ENCODE measurements at places on chromosomes 1 and 21.
A peak's percentile ranks its signal among the peaks of the same experiment; 100 is the strongest.

DNA sequence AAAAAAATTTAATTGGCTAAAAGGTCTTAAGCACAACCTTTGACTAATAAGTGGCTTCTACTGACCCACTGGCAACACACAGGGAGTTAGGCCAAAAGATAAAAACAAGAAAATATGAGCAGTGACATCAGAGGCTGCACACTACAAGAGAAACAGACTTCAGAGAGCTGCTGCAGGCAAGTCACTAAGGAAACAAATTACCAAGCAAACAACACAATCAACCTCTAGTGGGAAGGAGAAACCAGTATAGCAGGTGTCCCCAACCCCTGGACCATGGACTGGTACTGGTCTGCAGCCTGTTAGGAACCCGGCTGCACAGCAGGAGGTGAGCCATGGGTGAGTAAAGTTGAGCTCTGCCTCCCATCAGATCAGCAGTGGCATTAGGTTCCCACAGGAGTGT lies 20.8 kb upstream of the ENSA start:
- no peak for DNase-seq

DNA sequence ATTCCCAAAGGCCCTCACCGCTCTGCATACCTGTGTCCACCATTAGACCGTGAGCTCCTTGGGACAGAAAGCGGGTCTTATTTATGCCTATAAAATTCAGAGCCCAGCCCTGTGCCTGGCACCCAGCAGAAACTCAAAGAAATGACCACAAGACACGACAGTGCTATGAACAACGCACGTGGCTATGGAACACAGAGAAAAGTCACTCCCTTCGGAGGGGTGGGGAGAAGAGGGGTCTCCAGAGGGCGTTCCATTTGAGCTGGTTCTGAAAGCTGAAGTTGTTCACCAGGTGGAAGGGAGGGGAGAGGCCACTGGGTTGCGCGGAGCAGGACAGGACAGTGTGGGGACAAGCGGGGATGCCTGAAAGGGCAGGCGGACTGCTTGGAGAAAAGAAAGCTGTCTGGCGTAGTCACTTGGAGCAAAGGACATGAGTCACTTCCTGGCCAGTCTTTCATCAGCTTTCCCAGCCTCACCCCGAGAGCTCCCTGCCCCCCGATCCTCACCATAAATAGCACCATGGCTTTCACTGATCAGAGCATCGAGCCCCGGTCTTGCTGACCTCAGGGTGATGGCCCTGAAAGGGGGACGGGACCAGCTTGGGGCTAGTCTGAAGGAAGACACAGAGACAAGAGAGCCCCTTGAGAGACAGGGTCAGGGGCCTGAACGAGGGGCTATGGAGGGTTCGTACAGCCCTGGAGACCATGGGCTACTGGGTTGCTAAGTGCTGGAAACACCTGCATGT lies 28.5 kb downstream of the ECE1 start:
- DNase-seq: no peak

DNA sequence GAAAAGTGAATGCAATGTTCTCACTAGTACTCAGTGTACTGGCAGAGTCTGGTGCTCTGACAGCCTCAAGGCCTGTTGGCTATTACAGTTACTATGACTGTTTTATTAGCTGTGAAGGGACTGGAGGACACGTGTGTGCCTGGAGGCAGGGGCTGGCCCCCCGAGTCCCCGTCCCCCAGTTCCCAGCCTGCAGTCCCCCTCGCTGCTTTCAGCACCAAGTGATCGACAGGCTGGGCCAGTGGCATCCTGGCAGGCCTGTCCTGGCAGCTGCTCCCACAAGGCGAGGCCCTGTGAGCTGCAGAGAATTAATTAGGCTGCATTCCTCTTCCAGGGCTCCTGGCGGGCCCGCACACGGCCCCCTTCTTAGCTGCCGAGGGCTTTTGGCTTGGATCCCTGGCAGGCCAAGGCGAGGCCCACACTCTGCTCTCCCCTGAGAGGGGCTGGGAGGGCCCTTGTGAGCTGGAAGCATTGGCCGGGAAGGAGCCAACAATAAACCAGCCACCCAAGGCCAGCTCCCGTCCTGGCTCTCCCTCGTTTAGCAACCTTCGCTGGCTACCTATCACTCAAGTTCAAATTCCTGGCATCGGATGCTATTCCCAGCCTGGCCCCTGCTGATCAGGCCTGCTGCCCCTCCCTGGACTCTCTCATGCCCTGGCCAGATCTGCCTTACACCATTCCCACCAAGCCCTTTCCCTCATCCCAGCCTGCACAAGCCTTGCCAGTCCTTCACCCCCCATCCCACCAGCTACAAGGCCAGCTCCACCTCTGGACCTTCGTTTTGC lies 9.8 kb downstream of the EDN2 start:
- no peak for DNase-seq

- DNase-seq: no peak
These were observed 12.1 kb upstream of the LINGO4 start for GRCh38 chr1:151817353-151817730.

- no peak for DNase-seq
These were observed 13.6 kb upstream of the NDC1 start for GRCh38 chr1:53851571-53852285.

DNA sequence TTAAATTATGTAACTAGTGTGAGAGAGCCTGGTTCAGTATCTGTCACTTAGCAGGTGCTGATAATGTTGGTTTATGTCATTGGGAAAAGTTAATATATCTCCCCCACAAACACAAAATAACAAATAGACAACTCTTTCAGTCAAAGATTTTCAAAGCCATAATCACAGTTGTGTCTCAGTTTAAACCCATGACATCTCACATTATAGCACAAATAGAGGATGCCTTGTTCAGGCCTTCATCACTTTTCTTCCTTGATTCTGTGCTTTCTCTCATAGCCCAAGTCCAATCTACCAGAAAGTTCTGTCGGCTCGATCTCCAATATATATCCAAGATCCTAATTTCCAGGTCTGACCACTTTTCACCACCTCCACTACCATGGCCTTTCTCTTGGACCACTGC lies 6.2 kb upstream of the EPS15 start:
- no peak for DNase-seq

GRCh38 chr1:238088560-238089290 lies 198.0 kb upstream of the ZP4 start:
- no peak for DNase-seq

DNA sequence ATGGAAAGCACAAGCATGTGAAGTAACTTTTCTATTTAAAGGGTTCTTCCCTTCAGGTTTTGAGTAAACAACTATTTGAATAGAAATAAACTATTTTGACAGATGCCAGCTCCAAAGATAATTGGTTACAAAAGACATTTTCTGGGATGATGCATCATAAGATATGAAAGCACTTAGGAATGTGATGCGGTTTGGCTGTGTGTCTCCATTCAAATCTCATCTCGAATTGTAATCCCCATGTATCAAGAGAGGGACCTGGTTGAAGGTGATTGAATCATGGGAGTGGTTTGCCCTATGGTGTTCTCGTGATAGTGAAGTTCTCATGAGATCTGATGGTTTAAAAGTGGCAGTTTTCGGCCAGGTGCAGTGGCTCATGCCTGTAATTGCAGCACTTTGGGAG lies 6.4 kb downstream of the DISP1 start:
- no peak for DNase-seq

DNA sequence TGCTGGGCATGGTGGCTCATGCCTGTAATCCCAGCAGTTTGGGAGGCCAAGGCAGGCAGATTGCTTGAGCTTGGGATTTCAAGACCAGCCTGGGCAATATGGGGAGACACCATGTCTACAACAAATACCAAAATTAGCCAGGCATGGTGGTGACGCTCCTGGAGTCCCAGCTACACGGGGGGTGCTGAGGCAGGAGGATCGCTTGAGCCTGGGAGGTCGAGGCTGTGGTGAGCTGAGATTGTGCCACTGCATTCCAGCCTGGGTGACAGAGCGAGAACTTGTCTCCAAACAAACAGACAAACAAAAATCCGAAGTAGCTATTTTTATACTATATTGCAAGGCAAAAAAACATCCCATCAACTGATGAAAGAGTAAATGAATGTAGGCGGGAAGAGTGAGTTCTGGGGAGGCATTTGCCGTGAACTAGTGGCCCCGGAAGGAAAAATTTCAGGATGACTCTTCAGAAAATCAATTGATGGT lies 40.6 kb downstream of the NCMAP start:
- no peak for DNase-seq

GRCh38 chr1:62013264-62013663 lies 181.4 kb upstream of the L1TD1 start:
- DNase-seq: no peak

- DNase-seq: no peak
These were observed 383.8 kb downstream of the LMO4 start for GRCh38 chr1:87712261-87713010.

DNA sequence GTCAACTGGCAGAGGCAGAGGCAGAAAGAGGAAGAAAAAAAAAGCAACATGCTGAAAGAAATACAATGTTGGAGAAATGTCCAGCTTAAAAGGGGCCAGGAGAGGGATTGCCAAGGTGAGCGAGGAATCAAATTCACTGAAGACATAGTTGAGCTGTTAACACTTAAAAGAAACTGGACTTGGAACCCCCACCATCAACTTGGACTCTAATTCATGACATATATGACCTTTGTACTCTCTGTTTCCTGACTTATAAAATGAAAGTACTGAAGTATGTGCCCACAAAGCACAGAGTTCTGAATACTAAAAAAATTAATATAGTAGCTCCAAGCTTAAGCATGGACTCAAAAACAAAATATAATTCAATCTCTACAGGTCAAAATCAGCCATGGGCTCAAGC lies 16.1 kb downstream of the PRR9 start:
- no peak for DNase-seq

- DNase-seq: no peak
These were observed 4.7 kb downstream of the PGBD5 start for GRCh38 chr1:230421481-230421880.

GRCh38 chr1:109804660-109805059 lies 40.9 kb upstream of the EPS8L3 start:
- DNase-seq: no peak

- no peak for DNase-seq
These were observed 436.4 kb downstream of the PLA2G4A start for GRCh38 chr1:187264995-187265602.

GRCh38 chr1:21866707-21867043 lies 54.6 kb downstream of the LDLRAD2 start:
- DNase-seq: no peak

DNA sequence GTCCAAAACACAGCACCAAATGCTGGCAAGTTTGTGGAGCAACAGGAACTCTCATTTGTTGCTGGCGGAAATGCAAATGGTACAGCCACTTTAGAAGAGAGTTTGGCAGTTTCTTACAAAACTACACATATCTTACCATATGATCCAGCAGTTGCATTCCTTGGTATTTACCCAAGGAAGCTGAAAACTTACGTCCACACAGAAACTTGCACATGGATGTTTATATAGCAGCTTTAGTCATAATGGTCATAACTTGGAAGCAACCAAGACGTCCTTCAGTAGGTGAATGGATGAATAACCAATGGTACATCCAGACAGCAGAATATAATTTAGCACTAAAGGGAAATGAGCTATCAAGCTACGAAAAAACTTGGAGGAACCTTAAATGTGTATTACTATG lies 66.4 kb downstream of the MARK1 start:
- no peak for DNase-seq

- peak; percentile 67 for DNase-seq
These were observed at the start of gene KDF1 for GRCh38 chr1:26959722-26960624. KDF1 (minus strand) TSS chr1:26960468; CDS start chr1:26952380, 8,088 bp downstream.

GRCh38 chr1:109498161-109498801 lies 4.4 kb downstream of the CYB561D1 start:
- DNase-seq: no peak

DNA sequence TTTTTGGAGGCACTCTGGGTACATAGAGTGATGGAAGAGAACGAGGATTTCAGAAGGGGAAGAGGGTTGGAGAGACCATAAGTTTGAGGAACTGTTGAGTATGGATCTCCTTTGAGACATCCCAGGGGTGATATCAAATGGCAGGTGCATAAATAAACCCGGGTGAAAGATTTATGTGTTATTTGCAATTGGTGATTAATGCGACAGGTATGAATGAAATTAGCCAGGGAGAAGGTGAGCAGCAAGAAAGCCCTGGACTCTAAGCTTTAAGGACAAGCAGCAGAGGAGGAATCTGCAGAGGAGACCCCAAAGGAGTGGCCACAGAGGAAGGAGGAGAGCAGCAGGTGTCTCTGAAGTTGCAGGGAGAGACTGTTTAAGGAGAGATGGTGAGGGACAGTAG lies 8.8 kb upstream of the REN start:
- DNase-seq: no peak

DNA sequence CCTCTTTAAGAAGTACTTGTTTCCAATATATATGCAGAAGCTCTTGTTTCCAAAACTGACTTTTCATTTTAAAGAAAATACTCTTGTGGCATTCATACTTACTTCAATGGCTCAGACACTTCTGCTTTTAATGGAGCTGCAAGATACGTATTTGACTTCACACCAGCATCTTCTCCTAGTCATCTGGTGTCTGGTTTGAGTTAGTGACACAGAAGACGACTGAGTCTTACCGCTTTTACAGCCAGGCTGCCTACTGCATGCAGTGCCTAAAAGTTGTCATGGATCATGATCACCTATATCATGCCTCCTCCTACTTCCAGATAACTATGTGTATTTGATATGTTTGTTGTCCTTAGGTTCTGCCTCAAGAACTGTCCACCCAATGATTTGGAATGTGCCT lies 185.9 kb downstream of the TPR start:
- DNase-seq: no peak

DNA sequence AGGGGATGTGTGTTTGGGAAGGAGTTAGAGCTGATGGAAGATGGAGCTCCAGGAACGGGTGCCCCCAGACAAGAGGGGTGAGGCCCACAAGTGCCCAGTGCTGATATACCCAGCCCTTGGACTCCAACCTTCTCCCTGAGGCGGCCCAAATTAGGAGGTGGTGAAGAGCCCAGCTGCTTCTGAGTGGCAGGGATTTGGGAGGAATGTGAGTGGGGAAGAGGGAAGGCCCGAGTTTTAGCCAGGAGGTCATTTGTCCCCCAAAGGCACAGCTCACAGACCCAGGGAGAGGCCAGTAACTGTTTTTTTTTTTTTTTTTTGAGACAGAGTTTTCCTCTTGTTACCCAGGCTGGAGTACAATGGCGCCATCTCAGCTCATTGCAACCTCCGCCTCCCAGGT lies 1.2 kb upstream of the PADI2 start:
- DNase-seq: no peak

- no peak for DNase-seq
These were observed 493.7 kb upstream of the PLXNA2 start for GRCh38 chr1:208737922-208738321.

- no peak for DNase-seq
These were observed 5.8 kb downstream of the SDC3 start for GRCh38 chr1:30902593-30903290.

GRCh38 chr1:221753828-221754188 lies 11.9 kb upstream of the DUSP10 start:
- no peak for DNase-seq

DNA sequence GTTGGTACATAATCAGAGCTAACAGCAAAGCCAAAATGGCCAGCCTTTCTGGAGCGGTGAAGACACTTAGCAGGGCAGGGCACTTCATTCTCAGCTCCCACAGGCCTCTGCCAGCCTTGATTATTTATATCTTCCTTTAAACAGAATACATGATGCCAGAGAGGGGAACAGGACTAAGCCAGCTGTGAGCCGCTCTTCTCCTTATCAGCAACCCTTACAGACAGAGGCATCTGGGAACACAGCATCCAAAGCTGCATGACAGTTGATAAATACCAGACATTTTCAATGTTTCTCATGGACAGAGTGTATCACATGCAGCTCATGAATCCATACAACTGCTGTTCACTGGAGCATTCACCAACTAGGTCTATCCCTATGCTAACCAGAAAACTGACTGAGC lies 29.1 kb downstream of the DNAJC11 start:
- DNase-seq: no peak
